ENCODE measurements at places on chromosomes 2 and 18.

GRCh38 chr2:48927355-48927754, 171.8 kb upstream of the LHCGR start:
- no peak for DNase-seq

DNA sequence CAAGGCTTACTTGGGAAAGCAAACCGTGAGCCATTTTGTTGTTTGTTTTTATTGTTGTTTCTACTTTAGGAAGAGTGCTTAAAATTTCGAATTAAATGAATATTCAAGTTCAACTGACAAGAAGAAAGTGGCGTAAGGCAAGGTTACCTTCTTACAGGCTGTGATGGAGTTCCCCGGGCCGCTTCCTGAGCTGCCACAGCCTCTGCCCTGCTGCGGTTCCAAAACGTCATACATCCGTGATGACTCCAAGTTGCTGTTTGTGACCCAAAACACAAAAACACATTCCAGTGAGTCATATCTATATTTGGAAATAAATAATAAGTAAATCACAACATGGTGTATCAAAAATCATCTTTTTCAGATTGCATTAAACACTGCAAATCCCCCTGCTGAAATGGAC, 49.7 kb downstream of the SPHKAP start:
- DNase-seq, result no peak

DNA sequence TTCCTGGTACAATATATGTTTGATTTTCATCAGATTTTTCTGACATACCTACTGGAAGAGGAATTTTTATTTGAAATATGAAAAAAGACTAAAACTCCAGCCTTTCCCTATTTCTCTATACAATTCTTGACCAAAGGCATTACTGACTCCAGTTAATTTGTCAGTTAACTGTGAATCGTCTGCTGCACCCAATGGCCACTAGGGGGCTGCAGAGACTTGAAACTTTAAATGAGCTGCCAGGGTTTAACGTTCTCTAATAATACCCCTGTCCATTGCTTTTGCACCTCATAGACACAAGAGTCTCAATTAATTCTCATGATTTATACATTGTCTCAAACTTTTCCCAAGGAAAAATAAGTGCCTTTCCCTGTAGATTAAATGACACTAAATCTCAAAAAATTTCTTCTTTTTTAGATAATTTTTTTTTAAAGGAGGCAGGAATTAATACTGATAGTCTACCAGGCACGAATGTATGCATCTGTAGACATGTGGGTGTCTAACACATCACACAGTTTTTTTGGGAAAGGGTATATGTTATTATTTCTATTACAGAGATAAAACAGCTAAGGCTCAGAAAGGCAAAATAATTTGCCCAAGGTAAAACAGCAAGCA, 1.8 kb upstream of the ALK start:
- no peak for DNase-seq

DNA sequence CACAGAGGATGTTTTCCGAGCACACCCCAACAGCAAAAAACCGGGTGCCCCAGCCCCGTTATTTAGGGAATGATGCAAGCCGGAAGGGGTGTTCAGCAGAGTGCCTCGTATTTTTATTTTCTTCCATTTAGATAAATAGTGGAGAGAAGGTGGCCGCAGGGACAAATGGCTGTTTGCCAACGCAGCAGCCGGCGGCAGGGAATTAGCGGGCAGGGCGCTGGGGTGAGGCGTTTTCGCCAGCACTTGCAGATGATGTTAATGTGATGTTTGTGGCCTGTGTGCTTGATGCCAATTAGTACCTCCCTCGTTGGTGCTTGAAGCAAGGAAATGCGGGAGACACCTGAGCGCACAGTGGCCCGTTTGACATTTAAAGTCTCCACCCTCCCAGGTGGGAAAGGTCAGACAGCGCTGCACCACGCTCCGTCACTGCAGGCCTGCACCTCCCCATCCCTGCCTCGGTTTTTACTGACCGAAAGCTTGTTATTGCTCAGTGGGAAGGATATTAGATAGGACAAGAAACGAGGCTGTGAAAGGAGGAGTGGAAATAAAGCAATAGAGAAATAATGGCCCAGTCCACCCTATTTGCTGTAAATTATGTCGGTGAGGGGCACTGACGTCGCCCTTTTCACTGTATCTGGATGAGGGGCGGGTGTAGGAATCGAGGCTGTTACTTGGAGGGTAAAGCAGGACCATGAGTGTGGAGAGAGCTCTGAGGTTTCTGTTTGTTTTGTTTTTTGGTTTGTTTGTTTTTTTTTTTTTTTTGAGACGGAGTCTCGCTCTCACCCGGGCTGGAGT, 39.1 kb downstream of the NFATC1 start:
- no peak for DNase-seq

Data from brain pericyte (primary cell).